NCI-H2081 (cell line): ENCODE measurements at places on chromosomes 11 and 22.

DNA sequence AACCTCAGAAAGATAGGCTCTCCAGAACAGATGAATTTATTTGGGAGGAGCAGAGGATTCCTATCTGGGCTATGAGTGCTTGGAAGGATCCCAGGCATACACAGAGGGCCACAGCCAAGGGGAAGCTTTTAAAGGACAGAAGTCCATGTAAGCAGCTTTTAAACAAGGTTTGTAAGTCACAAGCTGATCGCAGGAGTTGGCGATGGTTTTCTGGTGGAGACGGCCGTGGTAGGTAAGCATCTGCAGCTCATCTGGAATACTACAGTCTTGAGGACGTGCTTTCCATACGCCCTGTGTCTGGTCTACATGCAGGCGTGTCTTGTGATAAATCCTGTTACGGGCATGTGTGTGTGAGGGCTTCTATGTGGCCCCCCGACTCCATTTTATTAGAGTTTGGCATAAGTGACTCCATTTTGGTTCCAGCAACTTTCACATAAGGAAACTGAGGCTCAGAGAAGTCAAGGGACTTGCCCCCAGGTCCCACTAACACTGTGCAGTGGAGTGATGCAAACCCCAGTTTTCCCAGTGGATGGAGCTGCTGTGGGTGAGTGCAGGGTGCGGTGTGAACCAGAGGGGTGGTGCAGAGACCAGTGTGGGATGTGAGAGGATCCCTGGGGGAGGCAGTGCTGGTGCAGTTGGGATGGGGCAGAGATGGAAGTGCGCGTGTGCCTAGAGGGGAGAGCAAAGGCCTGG lies 11.8 kb upstream of the ACY3 start:
- DNase-seq = no peak

GRCh38 chr11:35003658-35004057 lies 87.2 kb downstream of the PDHX start:
- no peak for DNase-seq

DNA sequence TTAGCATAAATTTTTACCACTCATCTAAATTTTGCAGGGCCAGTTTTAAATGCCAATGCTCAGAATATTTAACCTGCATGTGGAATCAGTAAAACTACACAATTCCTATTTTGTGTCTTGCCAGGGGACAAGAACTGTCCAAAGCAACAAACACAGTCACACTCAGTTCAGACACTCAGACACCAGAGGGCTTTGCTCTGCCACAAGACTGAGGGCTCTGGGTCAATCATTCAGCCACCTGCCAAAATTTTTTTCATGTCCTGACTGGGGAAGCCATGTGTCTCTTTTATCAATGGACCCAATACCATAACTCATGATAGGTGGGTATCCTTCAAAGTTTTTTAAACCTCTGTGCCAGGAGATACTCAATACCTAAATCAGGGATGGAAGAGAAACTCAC lies 304.0 kb upstream of the ANO3 start:
- no peak for DNase-seq

GRCh38 chr11:507727-508515 lies 879 bp upstream of the RNH1 start:
- DNase-seq = no peak

DNA sequence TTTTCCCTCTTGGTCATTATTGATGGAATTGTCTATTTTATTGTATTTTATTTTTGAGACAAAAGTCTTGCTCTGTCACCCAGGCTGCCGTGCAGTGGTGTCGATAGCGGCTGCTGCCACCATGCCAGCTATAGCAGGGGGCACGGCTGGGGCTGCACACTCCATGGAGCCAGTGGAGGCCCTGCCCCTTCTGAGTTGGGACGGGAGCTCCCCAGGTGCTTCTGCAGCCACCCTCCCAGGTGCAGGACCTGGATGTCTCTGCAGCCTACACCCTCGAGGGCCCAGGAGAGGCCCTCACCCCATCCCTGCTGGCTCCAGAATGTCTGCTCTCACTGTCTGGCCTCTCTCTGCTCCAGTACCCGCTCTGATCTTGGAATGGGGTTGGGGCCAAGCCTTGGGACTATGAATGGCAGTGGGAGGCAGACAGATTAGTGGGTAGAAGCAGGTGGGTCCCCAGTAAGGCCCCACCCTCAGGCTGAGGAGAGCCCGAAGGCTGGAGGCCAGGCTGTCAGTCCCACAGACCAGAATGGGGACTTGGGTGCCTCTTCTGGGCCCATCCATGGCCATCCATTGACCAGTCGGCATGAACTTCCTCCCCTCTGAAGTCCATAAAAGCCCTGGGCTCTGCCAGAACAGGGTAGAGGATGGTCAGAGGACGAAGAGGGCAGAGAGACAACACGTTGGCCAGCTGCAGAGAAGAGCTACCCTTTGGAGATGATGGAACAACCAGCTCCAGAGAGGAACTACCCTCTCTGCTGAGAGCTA lies 49.6 kb upstream of the ATXN10 start:
- no peak for DNase-seq

GRCh38 chr11:86145439-86146156 lies 76.7 kb upstream of the PICALM start:
- no peak for DNase-seq

DNA sequence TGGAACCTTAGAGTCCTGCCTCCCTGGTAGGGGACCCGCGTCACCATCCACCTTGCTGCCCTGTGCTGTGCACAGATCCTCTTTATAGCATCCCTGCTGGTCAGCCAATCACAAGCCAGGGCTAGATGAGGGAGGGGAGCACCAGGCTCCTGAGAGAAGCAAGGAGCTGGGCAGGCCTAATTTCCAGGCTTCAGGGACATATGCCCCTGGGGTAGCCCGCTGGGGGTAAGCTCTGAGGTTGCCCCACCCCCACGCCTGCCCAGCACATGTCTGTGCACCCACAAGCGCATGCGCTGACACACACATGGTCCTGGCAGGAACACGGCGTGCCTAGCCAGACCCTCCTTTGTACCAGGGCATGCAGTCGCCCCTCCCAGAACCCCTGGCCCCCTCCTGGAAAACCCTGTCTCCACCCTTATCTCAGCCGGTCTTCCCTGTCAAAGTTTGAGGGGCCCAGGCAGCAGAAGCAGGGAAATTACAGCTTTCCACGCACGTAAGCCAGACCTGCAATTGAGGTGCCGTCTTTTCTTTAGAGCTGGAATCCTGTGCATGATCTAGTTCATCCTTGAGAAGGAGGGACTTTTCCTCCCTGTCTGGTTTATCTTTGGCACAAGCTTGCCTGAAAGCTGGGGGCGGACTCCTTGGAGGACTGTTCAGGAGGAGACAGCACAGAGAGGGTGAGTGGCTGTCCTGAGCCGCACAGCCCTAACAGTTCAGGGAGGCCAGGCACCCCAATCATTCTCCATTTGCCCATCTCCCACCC lies 2.1 kb downstream of the SSTR3 start:
- no peak for DNase-seq

DNA sequence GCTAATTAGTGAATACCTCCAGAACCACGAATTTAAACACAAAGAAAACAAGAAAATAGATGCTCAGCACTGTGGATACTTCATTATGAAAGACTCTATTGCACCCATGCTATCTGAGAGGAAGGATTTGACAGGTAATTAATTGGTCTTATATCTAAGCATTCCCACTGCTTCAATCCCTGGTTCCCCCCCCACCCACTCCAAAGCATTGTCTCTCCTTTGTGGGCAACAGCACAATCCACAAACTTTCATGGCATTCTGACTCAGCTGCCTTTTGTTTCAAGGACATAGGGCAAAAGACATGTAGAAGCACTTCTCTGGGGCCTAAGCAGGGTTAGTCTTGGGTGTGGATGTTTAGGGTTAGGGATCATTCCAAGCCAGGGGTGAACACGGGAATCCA lies 551.4 kb downstream of the BUD13 start:
- DNase-seq = no peak

DNA sequence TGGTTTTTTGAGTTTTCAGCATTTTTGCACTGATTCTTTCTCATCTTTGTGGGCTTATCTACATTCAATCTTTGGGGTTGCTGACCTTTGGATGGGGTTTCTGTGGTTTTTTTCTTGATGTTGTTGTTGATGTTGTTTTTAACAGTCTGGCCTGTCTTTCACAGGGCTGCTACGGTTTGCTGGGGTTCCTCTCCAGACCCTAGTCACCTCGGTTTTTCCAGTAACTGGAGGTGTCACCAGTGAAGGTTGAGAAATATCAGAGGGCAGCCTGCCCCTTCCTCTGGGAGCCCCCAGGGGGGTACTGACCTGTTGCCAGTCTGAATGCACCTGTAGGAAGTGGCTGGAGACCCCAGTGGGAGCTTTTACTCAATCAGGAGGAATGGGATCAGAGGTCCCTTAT lies 365.4 kb downstream of the JRKL start:
- no peak for DNase-seq

DNA sequence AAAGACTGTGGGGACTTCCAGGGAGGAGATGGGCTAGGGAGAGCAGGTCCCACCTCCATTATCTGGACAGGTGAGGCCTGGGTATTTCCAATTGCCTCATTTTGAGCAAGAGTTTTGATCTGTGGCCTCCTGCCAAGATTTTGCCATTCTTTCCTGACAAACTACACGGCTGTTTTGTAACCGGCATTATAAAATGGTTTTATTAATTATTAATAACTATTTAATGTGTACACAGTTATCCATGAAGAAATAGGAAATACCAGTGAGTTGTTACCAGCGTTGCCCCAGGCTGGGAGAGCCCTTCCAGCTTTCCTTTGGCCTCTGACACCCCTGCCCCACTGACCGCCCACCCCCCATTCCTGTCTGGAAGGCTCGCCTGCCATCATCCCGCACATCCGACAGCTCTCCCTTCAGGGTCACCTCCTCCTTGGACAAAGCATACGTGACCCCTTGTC lies 14.9 kb upstream of the SEC14L3 start:
- DNase-seq = no peak

- no peak for DNase-seq
Observed at GRCh38 chr11:128608746-128609407, 21.5 kb upstream of the ETS1 start.

- DNase-seq = no peak
Observed at GRCh38 chr22:40967111-40967760, 16.1 kb downstream of the RBX1 start.

- no peak for DNase-seq
Observed at GRCh38 chr11:91650802-91651201, 573.8 kb upstream of the FAT3 start.

DNA sequence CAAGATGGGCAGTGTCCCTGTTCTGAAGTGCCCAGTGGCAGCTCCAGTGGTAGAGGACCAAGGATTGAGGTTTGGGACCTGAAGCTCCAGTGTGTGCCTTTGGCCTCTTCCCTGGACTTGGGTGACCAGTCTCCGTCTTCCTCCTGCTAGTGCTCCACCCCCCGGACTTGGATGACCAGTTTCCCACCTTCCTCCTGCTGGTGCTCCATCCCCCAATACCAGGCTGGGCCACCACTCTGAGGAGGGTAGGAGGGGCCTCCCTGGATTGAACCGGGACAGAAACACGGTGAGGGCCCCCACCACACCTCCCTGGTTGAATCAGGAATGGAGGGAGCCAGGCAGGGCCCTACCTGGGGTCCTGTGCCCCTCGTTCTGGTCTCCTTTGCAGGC lies 10.9 kb upstream of the NEAT1 start:
- no peak for DNase-seq

GRCh38 chr22:28637225-28637624 lies 42.4 kb downstream of the TTC28 start:
- no peak for DNase-seq

DNA sequence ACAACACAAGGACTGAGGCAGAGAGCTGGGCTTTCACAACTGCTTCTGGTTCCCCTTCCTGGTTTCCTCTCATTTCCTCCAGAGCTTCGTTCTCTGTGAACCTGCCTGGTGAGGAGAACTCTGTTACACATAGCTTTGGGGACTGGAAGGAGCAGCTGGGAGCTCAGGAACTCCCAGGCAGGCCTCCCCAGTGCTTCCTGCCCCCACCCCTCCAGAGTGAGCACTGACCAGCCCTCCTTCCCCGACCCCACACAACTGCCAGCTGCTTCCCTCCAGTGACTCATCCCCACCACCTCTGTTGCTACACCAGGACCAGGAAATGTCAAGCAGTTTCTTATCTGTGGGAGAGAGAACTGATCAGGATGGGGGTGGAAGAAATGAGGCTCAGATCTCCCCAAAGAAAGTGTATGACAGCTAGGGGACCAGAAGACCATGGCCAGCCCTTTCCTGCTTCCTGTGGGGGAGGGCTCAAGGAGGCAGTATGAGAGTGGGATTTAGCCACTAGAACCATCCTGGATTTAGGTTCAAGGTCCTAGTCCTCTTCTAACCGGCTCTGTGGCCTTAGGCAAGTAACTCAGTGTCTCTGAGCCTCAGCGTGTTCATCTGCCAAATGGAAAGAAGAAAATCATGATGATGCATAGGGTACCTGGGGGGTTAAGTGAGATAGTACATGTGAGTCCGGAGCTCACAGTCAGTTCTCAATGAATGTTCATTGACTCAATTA lies 4.5 kb upstream of the TP53I11 start:
- DNase-seq = no peak

GRCh38 chr11:117552626-117553025 lies 225.0 kb downstream of the CEP164 start:
- DNase-seq = no peak

DNA sequence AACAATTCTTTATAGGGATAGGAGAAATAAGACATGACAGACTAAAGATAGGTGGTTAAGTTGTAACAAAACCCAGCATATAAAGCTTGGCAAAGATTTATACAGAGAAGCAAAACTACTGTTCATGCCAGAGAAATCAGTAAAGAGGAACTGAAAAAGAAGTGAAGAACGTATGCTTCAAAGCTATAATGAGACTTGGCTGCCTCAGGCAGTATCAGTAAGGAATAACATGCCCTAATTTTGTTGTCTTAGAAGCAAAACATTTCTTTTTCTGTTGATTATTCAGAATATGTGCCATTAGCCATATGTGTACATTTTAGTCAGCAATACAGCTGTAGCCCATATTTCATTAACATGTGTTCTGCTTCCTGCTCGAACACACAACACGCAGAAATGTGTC lies 403.2 kb downstream of the NELL1 start:
- no peak for DNase-seq

DNA sequence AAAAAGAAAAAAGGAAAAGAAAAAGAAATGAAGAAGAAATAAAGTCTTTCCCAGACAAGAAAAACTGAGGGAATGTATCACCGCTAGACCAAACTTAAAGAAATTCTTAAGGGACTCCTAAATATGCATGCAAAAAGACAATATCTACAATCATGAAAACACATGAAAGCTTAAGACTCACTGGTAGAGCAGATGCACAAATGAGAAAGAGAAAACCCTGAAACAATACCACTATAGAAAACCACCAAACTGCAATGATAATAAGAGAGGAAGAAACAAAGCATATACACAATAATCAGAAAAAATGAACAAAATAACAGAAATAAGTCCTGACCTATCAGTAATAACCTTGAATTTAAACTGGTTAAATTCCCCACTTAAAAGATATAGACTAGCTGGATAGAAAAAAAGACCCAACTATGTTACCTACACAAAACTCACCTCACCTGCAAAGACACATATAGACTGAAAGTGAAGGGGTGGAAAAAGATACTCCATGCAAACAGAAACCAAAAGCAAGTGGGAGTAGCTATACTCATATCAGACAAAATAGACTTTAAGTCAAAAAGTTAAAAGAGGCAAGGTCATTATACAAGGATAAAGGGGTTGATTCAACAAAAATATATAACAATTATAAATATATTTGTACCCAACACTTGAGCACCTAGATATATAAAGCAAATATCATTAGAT lies 61.3 kb upstream of the NARS2 start:
- no peak for DNase-seq
